Right kidney (tissue), 9 donors: ENCODE measurements at places on chromosomes 2 and 18.

DNA sequence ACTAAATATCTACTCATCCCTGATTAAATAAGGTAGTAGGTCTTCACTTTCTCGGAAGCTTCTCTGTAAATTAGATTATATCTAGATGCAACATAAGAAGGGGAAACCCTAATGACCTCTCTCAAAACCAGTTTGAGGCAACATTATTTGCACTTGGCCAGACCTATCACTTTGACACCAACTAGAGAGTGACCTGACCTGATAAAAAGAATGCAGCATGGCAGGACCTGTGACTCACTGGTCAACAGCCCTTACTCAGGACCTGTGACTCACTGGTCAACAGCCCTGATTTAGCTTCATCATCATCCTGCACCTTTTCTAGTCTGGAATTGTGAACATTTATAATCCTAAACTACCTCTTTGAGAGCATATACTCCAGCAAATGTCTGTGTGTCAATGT lies 1957.7 kb upstream of the CELF4 start:
- DNase-seq: no peak

DNA sequence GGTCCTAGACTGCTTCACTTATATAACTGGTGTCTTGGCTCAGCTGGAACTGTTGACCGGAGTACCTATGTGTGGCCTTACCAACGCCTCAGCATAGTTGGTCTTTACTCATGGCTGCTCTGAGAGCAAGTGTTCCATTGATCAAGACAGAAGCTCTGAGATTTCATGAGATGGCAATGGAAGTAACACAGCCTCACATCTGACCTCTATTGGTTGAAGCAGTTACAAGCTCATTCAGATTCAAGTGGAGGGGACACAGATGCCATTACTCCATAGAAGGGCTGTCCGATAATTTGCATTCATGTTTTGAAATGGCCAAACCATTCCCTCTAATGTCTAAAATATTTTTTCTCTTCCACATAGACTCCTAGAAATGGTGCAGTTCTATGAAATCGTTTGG lies 46.4 kb upstream of the STK39 start:
- no peak for DNase-seq

GRCh38 chr2:172333235-172333977 lies 94.0 kb upstream of the ITGA6 start:
- no peak for DNase-seq

- DNase-seq: no peak
Observed at GRCh38 chr18:58992301-58993231, 127.9 kb downstream of the ZNF532 start.
